T follicular helper cell (primary cell): ENCODE measurements at places on chromosomes 4 and X.

- no peak for DNase-seq
These were observed 128.1 kb downstream of the MID1 start for GRCh38 chrX:10492250-10492649.

DNA sequence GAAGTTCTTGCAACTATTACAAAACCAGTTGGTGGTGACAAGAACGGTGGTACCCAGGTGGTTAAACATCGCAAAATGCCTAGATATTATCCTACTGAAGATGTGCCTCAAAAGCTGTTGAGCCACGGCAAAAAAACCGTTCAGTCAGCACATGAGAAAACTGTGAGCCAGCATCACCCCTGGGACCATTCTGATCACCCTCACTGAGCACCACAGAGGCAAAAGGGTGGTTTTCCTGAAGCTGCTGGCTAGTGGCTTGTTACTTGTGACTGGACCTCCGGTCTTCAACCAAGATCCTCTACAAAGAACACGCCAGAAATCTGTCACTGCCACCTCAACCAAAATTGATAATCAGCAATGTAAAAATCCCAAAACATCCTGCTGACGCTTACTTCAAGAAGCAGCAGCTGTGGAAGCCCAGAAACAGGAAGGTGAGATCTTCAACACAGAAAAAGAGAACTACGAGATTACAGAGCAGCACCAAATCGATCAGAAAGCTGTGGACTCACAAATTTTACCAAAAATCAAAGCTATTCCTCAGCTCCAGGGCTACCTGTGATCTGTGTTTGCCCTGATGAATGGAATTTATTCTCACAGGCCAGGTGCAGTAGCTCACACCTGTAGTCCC lies 21.4 kb upstream of the SLC10A6 start:
- no peak for DNase-seq

DNA sequence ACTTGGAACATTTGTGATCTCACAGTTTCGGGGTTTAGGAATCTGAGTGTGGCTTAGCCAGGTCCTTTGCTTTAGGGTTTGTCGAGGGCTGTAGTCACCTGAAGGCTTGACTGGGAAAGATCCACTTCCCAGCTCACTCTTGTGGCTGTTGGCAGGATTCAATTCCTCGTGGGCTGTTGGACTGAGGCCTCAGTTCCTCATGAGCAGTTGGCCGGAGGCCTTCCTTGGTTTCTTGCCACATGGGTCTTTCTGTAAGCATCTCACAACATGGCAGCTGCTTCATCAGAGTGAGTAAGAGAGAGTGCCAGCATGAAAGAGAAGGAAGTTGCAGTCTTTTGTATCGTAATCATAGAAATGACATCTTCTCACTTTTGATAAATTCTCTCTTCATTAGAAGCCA lies 11.1 kb downstream of the TXLNG start:
- DNase-seq = no peak

- no peak for DNase-seq
These were observed 5.1 kb downstream of the CD40LG start for GRCh38 chrX:136652822-136653723.

GRCh38 chrX:153934762-153935325 lies at the start of gene NAA10:
Gene NAA10 (minus strand): TSS chrX:153935037. CDS start chrX:153934904, 133 bp downstream.
- peak; percentile 30 for DNase-seq

DNA sequence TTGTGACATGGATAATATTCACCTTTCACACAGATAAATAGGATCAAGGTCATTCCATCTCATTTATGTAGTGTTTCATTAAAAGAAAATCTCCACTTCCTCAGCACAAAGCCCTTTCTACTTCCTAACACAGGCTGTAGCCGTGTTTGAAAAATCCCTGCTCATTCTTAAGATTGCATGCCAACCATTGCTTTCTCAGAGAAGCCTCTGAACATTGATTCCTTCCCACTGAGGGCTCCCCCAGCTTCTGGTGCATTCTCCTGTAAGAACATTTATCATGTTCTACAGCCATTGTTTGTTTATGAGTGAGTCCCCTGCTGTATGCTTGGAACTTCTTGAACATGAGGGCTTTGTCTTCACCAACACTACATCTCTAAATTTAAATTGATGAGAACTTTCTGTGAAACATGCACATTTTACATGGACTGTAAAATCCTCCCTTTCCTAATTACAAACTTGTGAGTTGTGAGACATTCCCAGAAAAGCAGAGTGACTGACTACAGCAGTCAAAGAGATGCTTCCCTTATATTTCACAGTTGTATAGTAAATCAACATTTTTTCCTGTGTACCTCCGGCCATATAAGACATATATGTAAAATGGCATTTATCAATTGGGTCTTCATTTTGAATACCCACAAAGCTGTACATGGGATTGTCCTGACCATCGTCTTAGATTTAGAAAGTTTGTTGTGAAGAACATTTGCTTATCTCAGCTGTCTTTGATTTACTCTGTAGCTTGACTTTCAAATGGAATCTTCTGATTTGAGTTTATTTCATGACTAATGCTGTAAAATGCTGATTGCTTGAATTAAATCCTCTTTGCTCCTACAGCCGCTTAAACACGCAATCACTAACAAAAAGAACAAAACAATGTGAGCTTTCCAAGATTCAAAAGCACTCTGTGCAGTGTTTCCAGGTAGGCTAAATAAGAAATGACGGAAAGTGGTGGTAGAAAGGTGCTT lies 600.5 kb upstream of the SLIT2 start:
- no peak for DNase-seq

DNA sequence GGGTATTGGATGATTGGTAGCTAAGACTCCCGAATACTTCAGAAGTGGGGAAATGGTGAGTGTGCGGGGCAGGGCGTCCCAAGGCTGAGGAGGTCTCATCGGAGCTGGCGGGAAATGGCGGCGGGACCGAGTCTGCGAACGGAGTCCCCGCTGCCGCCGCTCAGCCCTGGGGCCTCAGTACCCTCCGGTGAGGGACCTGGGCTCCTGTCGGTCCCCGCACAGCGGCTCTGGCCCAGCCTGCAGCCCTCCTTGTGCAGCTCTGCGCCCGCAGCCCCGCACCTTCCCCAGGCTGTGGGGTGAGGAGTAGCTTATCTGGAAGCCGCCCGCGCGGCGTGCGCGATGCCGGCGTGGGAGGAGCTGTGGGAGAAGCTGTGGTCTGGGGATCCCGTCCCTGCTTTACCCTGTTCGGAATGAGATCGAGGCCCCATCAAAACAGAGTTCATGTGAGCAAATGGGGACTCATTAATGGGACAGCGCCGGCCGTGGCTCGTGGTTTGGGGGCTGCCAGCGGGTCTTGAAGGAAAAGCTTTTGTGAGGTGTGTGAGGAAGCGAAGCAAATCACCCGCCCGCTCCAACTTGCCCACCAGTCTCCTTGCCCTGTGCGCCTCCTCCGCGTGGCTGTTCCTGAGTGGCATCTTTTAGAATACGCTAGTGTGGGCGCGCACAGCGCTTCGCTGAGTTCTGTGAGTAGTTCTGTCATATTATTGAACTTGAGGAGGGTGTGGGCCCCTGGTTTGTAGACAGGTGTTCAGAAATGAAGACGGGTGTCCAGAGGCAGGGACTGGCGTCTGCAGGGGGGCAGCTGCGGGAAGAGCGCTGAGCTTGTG lies 531 bp downstream of the ZNF141 start:
- DNase-seq = peak; percentile 30

GRCh38 chrX:67961516-67961915 lies 417.7 kb downstream of the AR start:
- DNase-seq = no peak

- DNase-seq = no peak
These were observed 170.6 kb upstream of the SCML1 start for GRCh38 chrX:17566740-17567139.

DNA sequence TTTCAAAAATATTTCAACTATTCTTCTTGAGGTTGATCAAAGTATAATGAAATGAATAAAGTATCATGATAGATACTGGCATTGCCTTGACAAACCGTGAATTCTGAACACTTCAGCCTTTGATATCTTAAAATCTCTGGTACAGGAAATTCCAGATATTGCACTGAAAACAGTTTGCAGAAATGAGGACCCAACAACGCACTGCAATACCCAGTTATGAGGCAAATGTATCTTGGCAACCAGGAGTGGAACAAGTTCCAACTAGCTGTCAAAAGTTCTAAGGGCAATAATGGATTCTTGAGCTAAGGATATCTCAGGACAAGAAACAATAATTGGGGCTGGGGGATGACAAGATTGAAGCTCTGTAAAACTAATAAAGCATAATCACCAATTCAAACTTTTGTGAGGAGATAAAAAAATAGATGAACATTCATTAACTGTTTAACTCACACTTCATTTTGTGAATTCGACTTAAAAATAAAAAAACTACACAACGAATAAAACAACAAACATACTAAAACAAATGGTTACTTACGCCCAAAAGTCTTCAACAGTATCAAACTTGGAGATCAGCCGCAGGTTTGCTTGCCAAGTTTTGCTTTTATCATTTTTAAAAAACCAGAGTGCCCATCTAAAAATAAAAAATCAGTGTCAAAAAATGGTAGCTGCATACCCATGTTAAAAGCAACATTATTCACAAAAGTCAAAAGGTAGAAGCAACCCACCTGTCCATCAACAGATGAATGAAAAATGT lies 38.1 kb downstream of the EIF4E start:
- no peak for DNase-seq

- DNase-seq = no peak
These were observed 63.7 kb upstream of the ESX1 start for GRCh38 chrX:104318330-104319009.

- DNase-seq = peak; percentile 60
These were observed at the start of gene TAPT1 for GRCh38 chr4:16225863-16226815. Gene TAPT1 (minus strand): TSS chr4:16226471. CDS start chr4:16226457, 14 bp downstream.

DNA sequence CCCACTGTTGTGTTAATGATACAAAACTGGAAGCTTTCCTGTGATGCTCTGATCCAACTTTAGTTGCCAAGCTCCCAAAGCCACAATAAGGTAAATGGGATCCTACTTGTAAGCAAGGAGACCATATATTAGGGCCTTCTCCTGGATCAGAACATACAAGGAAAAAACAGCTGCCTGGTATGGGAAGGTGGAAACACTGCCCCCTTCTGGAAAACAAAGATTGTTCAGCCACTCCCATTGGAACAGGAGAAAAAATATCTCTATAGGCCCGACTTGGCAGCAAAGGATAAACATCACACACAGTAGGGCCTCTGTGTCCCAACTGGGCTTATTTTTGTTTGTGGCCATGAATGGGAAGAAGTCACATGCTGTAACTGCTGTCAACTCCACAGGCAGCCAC lies 166.5 kb downstream of the TBX22 start:
- no peak for DNase-seq

GRCh38 chr4:59936566-59936965 lies 1263.6 kb upstream of the ADGRL3 start:
- DNase-seq = no peak

- no peak for DNase-seq
These were observed 445.9 kb downstream of the TLL1 start for GRCh38 chr4:166318810-166319525.

DNA sequence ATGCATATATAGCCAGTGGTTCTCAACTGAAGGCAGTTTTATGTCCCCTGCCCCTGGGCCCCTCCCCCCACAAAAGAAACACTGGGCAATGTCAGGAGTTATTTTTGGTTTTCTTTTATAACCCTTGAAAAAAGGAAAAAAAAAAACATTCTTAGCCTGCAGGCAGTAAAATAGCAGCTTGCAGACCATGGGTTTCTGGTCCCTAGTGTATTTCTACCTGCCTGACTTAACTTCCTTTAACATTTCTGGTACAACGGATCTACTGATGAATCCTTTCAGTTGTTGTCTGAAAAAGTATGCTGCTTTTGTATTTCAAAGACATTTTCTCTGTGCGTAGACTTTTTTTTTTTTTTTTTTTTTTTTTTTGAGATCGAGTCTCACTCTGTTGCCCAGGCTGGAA lies 11.1 kb upstream of the FAM200B start:
- no peak for DNase-seq

DNA sequence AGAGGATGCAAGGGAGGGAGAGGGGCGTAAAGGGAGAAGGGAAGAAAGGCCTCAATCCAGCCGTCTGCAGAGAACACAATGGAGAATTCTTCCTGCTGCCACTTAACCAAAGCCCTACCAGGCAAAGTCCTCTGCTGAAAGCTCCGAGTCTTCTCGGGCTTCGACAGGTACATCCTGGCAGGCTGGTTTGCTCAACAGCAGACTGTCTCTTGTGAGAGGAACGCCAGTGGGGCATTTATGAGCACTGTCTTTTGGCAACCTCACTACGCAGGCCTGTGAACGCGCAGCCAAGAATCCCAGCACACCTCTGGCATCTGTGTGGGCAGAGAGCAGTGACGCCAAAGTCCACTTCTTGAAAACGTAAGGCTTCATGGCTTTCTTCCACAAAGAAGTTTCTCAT lies 207.5 kb upstream of the FAM9B start:
- no peak for DNase-seq

DNA sequence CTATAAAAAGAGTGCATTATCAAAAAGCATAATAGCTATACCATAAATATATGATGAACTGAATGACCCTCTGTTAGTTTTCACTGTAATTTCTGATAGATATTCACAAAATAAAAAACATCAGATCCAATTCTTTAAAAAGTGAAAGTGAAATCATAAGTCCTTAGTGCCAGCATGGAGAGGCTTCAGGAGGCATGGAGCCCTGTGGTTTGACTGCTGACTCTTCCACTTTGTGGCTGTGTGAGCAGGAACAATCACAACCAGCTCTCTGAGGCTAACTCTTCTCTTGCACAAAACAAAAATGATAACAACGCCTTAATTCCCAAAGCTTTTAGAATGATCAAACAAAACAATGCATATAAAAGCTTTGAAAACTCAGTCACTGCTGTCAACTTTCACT lies 1143.9 kb downstream of the PDHA2 start:
- no peak for DNase-seq

GRCh38 chr4:48634688-48635308 lies 144.7 kb downstream of the ZAR1 start:
- DNase-seq = no peak
